Pulmonary artery endothelial cell (primary cell): ENCODE measurements at places on chromosomes 2 and 18. TPM values are rescaled to one million over a fixed set of nuclear protein-coding genes. Genes with fewer than 3 reads are reported as not detected.

DNA sequence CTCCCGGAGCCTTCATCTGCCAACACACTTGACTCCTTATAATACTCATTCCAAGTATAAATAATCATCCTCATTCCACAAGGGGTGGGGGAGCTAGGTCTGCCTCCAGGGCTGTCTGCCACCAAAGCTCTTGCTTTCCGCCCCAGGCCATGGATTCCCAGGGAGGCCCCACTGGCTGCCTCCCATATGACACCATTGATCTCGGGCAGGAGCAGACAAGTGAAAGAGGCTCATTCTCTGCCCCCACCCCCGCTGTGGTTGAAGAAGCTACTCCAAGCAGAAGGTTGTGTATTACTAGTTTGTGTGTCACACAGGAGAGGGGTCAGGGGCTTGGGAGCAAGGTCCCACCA, 99.5 kb downstream of the MRO start:
- DNase-seq, result no peak

GRCh38 chr18:13447621-13448334, 229.2 kb downstream of the LDLRAD4 start:
- DNase-seq, result peak; percentile 17

FAM161A gene
- 2.0 and 2.9 TPM in 2 replicates for total RNA-seq

DNA sequence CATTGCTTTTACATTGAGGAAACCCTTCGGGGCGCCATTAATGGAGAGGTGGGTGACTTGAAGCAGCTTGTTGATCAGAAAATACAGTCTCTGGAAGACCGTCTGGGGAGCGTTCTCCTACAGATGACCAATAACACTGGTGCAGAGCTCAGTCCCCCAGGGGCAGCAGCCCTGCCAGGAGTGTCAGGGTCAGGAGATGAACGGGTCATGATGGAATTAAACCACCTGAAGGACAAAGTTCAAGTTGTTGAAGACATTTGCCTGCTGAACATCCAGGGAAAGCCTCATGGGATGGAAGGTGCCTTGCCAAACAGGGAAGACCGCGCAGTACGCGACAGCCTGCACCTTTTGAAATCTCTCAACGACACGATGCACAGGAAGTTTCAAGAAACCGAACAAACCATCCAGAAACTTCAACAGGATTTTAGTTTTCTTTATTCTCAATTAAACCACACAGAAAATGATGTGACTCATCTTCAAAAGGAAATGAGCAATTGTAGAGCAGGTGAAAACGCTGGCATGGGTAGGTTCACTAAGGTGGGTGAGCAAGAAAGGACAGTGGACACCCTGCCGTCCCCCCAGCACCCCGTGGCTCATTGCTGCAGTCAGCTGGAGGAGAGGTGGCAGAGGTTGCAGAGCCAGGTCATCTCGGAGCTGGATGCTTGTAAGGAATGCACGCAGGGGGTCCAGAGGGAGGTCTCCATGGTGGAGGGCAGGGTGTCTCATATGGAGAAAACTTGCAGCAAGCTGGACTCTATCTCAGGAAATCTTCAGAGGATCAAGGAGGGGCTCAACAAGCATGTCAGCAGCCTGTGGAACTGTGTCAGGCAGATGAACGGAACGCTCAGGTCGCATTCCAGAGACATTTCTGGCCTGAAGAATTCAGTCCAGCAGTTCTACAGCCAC, 45.0 kb downstream of the EMILIN2 start:
- no peak for DNase-seq

TBR1 gene
- total RNA-seq, result 0.04 and 0.07 TPM in 2 replicates

ATP6V1C2 gene
- 0.04 TPM in 1 of 2 replicates, not detected in the other for total RNA-seq

SERPINB12 gene
- total RNA-seq, result not detected in 2 replicates

GCG gene
- not detected in 2 replicates for total RNA-seq

ARMC9 gene
- total RNA-seq, result 21.1 and 26.7 TPM in 2 replicates

- no peak for DNase-seq
Observed at GRCh38 chr2:165587335-165587938, 117.9 kb downstream of the CSRNP3 start.

LOXL3 gene
- total RNA-seq, result 1.2 and 1.8 TPM in 2 replicates

DNA sequence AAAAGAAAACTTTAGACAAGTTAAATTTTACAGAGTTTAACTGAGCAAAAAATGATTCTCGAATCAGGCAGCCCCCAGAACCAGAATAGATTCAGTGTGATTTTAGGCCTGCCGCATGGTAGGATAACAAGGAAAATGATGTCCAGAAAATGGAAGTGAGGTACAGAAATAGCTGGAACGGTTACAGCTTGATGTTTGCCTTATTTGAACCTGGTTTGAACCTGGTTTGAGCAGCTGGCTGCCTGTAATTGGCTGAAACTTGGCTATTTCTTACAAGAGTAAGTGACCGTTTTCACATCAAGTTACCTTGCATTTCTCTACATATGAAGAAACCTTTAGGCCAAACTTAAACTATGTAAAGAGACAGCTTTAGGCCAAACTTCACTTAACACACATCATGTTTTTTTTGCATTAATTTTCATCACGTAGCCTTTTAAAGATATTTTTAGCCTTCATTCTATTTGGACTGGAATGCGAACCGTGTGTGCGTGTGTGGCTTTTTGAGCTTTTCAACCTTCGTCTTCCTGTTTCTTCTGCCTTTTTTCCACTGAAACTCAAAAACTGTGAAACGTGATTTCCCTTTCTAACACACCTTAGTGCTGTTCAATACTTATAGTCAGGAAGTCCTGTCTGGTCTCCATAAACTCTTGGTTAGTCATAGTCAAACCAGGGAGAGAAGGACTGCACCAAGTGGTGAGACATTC, 4.5 kb upstream of the POLE4 start:
- no peak for DNase-seq

DNA sequence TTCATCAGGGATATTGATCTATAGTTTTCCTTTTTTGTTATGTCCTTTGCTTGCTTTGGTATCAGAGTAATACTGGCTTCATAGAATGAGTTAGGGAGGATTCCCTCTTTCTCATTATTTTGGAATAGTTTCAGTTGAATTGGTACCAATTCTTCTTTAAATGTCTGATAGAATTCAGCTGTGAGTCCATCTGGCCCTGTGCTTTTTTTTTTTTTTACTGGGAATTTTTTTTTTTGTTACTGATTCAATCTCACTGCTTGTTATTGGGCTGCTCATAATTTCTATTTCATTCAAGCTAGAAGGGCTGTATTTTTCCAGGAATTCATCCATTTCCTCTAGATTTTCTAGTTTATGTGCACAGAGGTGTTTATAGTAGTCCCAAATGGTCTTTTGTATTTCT, 103.9 kb downstream of the RND3 start:
- no peak for DNase-seq

DNA sequence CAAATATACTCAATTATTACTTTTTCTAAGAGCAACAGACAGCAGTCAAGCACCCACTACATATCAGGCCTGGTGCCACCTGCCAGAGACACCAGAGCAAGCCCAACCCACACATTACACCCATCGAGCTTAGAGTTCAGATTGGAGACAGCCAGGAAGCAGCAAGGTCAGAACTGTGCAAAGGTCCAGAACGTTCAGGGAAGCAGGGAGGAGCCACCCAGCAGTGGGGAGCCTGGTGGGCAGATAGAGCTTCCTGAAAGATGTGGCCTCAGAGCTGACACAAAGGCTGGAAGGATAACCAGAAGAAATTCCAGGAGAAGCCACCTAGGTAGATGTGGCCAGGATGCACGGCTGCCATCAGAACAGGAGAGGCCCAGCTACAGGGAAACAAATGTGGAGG, 440.5 kb upstream of the ID2 start:
- no peak for DNase-seq

- DNase-seq, result no peak
Observed at GRCh38 chr18:36652503-36652902, 176.3 kb downstream of the TPGS2 start.

GRCh38 chr2:59047373-59047995, 806.4 kb upstream of the FANCL start:
- no peak for DNase-seq

- DNase-seq, result no peak
Observed at GRCh38 chr2:45852450-45853150, 201.1 kb downstream of the PRKCE start.

DNA sequence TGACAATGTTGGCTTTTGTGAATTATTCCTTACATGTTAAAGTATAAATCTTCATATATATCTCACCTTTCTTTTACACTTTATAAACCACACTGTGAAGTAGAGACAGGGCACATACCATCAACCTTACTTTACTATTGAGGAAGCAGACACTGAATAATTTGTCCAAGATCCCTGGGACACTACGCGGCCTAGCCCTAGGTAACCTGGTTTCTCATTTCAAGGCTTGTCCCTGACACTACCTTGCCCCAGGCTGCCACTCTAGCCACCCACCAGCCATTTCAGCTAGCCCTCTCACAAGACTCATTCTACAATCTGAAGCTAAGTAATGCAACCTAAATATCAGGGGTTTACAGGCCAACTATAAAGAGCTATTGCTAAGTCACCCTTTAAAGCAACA, 26.7 kb downstream of the CCDC93 start:
- no peak for DNase-seq

TMEM17 gene
- total RNA-seq, result 0.63 and 1.5 TPM in 2 replicates

KIAA2012 gene
- total RNA-seq, result not detected in 2 replicates

DNA sequence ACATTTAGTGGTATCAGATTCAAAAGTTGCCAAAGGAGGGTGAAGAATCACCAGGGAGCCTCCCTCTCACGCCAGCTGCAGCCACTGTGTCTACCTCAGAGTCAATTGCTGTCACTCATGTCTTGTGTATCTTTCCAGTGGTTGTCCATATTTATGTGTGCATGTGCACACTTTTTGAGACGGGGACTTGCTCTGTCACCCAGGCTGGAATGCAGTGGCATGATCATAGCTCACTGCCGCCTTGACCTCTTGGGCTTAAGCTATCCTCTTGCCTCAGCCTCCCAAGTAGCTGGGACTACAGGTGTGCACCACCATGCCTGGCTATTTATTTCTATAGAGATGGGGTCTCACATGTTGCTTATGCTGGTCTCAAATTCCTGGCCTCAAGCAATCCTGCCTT, 4.0 kb downstream of the MOCOS start:
- no peak for DNase-seq

DPYSL5 gene
- total RNA-seq, result not detected in 2 replicates

DNA sequence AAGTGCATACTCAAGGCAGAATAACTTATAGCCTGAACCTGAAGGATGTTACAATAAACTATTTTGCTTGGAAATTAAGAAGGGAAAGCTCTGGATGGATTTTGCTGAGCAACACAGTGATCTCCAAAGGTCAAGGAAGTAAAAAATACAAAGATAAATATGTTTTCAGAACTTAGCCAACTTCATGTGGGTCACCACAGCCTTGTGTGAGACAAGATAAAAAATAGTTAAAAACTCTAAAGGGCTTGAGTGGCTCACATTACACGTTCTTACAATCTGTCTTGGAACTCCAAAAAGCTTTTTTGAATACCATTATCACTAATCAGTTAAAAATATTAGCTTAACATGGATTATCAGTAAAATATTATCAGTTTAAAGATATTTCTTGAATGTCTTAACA, 28.9 kb upstream of the MTX2 start:
- DNase-seq, result no peak
